NCI-H1694 treated with DMSO at 0.1 percent for 48 hours (cell line): ENCODE measurements at places on chromosomes 12 and 14.

DNA sequence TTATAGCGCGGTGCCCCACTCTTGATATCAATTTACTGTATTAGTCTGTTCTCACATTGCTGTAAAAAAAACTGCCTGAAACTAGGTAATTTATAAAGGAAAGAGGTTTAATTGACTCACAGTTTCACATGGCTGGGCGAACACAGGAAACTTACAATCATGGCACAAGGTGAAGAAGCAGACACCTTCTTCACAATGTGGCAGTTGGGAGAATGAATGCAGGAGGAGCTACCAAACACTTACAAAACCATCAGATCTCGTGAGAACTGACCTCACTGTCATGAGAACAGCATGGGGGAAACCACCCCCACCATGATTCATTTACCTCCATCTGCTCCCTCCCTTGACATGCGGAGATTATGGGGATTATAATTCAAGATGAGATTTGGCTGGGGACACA, 42.3 kb downstream of the FBXO34 start:
- no peak for DNase-seq

- DNase-seq, result peak; percentile 82
These were observed 18.6 kb upstream of the PLEKHG3 start for GRCh38 chr14:64685371-64686281.

DNA sequence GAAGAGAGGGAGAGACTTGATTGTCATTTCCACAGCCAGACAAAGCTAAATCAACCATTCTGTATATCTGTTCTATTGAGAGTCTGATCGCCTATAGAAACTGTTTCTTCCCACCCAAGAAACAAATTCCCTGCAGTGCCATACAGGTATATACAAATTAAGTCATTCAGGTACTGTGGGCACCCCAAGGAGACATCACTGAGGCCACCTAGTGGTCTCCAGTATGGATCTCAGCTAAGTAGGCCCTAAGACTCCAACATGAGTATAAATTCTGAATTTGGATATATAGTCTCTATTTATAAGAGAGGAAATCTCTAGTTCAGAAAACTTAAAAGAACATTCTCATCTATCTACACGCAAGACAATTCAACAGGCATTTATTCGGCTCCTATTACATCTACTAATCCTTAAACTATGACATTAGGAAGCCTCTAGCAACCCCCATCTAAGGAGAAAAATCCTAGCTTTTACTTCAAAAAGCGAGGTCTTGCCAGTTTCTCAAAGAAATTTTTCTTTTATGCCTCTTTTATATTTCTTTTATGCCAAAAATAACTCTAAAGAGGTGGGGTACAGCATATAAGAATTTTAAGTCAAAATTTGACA, 62.6 kb downstream of the DCAF5 start:
- DNase-seq, result no peak

GRCh38 chr14:49898485-49898884, 5.6 kb downstream of the ARF6 start:
- DNase-seq, result no peak

DNA sequence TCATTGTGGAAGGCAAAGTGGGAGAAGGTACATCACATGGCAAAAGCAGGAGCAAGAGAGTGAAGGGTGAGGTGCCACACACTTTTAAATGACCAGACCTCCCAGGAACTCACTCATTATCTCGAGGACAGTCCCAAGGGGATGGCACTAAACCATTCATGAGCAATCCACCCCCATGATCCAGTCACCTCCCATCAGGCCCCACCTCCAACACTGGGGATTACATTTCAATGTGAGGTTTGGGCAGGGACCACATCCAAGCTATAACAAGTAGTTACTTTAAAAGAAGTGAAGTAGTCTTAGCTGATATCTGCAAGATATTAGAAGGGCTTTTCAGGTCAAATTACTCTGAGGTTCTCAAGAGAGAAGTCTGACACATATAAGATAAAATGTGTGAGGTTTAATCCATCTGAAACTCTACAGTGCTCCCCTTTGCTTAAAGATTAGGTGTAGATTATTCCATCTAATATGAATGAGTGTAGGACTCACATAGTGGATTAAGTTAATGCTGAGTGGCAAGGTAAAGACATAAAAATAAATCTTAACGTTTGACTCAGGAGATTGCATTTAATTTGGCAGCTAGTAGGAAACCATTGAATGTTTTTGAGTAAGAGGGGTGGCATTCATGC, 130.8 kb downstream of the TMX1 start:
- no peak for DNase-seq

DNA sequence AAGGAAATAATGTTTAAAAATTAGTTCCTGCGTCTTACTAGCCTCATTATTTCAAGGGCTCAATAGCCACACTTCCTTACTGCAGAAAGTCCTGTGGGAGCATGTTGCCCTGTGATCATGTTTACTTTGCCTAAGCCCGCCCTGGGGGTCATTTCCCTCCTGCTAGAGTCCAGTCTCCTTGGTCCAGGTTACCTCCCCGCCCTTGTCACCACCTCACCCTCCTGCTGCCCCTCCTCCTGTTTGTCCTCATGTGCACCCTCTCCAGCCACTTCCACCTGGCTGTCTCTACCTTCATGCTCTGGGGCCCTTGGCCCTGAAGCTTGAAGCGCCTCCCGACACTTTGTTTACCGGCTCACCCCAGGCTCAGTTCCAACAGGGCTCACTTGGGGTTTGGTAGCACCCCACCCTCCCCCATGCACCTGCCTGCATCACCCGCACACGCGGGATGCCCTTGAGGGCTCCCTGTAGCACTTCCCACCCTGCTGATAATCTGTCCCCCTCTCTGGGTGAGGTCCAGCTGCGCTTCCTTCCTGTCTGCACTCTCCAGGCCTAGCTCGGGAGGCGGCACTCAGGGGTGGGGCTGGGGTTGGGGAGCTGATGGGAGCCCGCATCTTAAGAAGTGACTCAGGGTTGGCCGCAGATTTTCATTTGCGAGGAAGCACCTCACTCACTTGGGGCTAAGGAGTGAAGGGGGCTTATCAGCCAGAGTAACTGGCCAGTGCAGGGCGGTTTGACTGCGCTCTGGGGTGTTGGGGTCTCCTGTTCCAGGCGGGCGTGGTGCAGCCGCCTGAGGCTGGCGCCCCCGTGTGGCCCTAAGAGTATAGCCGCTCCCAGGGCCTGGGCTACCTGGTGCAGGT, 40.1 kb downstream of the SMIM41 start:
- DNase-seq, result peak; percentile 7

DNA sequence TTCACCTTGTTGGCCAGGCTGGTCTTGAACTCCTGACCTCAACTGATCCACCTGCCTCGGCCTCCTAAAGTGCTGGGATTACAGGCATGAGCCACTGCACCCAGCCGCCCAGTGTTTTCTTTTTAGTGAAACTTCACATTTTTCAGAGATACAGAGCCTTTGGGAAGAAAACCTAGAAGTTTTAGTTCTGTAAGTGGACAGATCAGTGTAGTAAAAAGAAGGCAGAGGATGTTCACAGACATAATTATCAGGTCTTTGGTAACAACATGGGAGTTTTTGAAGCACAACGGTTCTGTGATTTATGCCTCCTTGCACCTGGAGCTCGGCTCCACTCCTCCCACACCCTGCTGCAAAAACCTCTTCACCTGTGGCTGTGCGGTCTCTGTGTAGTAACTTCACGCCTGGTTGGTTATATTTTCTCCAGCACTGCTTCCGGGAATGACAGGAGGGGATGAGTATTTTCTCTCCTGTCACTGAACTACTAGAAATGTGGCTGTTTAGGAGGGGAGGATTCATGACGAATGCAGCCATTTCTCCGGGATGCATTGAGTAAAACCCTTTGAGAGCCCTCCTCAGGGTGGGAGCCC, 67.0 kb downstream of the ARF6 start:
- no peak for DNase-seq

- no peak for DNase-seq
These were observed 32.0 kb downstream of the MYL2 start for GRCh38 chr12:110888256-110888991.

GRCh38 chr12:120922279-120922678, 18.1 kb upstream of the SPPL3 start:
- no peak for DNase-seq

DNA sequence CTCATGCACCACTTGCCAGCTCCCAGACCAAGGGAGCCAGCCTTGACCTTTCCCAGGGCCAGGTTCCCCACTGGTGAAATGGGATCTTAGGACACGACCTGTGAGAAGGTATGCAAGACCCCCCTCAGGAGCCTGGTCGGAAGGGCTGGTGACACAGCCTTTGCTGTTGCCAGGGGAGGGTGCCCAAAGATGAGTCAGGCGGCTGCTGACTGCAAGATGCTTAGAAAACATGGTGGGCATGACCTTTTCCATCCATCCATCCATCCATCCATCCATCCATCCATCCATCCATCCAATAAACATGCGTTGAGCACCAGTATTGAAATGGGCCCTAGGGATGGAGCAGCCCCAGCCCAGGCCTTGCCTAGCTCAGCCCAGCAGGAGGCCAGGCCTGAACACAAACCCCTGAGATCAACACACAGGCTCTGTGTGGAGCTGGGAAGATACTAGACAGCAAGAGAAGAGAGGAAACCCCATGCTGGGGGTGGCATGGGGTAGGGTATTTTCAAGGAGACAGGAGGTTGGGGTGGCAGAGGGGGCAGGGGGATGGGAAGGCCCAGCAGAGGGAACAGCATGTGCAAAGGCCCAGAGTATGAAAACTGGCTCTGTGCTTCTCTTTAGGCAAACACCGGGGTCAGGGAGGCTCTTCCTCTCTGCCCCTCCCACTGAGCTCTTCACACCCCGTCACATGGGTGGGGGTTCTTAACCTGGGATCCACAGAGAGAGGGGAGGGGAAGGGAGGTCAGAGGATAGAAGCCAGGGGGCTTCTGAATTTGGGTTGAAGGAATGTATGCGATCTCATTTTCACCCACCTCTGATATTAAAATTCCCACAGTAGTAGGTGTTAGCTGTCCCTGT, 26.2 kb upstream of the YY1 start:
- DNase-seq, result no peak

DNA sequence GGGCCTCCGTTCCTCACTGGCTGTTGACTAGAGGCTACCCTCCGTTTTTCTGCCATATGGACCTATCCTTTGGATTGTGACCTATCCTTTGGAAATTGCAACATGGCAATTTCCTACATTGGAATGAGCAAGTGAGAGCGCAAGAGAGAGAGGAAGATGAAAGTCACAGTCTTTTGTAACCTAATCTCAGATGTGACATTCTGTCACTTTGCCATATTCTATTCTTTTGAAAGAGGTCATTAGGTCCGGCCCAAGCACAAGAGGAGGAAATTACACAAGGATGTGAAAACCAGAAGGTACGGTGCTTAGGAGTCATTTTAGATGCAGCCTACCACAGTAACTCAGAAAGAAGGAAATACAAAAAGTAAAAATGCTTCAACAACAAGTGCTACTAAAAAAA, 47.3 kb upstream of the SRP54 start:
- no peak for DNase-seq

DNA sequence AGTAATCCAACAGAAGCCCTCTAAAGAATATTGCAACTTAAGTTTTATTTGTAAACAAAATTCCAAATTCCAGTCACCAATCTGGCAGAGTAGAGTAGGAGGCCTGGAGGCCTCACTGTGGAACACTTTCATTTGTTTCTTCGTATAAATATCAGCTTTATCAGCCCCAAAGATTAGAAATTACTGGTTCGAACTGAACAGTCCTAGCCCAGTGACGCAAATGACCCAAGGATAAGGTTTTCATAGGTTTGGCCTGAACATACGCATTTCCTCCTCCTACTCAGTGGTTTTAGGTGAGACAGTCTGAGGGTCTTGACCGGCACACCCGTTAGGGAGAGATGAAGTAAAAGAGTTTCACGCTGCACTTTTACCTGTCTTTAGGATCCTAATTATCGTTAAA, 1.7 kb downstream of the CDC42BPB start:
- DNase-seq, result no peak

DNA sequence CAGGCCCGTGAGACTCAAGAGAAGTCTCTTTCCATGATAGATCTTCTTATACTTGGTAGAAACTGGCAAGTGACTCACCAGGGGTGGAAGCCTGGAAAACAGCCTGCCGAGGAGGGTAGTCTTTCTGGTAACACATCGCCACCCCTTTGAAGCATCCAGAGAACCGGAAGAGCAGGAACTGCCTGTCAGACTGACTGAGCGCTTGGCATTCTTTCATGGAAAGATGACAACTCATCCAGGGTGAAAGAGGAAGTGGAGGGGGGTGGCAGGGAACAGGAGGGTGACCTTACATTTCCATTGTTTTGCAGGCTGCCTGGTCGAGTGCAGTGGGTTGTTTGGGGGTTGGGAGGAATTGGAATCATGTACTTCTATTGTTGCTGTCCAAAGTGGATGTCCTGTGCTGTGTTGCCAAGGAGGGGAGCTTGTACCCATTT, 34.5 kb downstream of the PRKCH start:
- no peak for DNase-seq

DNA sequence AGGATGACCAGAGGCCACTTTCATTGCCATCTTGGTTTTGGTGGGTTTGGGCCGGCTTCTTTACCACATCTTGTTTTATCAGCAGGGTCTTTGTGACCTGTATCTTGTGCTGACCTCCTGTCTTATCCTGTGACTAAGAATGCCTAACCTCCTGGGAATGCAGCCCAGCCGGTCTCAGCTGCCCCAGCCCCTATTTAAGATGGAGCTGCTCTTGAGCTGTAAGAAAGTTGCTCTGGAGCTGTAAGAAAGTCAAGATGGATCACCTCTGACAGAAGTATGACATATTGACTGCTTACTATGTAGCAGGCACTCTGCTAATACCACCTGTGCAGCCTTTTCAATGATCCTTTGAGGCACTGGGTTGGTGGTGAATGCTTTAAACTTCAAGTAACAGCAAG, 52.1 kb downstream of the RIN3 start:
- no peak for DNase-seq

- DNase-seq, result no peak
These were observed 455.4 kb upstream of the DCN start for GRCh38 chr12:91637789-91638624.

- DNase-seq, result no peak
These were observed 798 bp downstream of the CCDC198 start for GRCh38 chr14:57492859-57493258.

DNA sequence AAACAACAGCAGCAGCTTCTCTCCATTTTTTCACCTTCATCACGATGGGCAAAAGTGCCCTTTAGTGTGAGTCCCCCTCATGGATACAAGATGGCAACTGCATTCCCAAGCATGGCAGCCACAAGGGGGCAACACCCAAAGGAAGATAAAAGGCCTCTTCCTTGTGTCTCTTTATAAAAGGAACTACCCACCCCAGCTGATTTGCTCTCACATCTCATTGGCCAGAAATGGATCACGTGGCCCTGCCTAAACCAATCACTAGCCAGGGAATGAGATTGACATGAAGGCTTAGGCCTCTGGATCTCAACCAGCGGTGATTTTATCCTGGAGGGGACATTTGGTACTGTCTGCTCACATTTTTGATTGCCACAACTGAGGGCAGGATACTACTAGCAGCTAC, 21.9 kb upstream of the IFT81 start:
- DNase-seq, result peak; percentile 36

DNA sequence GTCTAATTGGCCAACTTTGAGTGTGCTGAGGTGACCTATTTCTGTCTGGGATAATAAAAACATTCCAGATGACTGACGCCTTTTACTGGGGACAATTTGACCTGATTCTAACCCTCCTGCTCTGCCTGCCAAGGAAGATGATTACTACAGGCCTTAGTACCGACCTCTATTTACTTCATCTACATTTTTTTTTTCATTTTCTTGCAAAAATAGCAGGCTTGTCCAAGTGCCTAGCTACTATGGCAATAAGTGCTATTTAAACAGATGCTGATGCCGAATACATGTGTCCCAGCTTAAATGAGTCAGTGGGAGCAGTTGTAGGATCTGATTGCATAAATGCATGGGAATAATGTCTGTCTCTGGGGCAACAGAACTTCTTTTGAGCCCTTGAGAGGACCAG, 254.3 kb downstream of the RGS6 start:
- no peak for DNase-seq
